ENCODE measurements at places on chromosomes 6 and 20. TPM values are rescaled to one million over a fixed set of nuclear protein-coding genes. Genes with fewer than 3 reads are reported as not detected.

The TAAR1 gene
- not detected for total RNA-seq

The MYT1 gene
- 0.15 TPM for total RNA-seq

The PARD6B gene
- total RNA-seq: 4.4 TPM

The EBF4 gene
- 2.5 TPM for total RNA-seq

The JPH2 gene
- total RNA-seq: 131 TPM

The LTB gene
- not detected for total RNA-seq

The CLIC5 gene
- 99.8 TPM for total RNA-seq

The CRISP3 gene
- total RNA-seq: not detected

The HTR1E gene
- total RNA-seq: not detected
